ENCODE measurements at places on chromosomes 12 and 14.

DNA sequence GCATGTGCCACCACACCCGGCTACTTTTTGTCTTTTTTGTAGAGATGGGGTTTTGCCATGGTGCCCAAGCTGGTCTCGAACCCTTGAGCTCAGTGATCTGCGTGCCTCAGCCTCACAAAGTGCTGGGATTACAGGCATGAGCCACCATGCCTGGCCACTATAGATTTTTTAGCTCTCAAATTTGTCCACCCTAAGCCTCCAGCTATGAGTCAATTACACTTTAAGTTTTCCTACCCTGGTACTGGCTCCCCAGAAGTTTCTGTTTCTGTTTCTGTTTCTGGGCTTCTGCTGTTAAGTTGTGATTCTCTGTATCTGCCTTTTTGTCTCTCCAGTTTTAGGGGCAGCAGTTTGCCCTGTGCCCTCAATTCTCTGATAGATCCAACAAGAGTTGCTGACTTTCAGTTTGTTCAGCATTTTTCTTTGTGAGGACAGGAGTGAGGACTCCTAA lies 4.4 kb upstream of the TINF2 start:
- no peak for DNase-seq

DNA sequence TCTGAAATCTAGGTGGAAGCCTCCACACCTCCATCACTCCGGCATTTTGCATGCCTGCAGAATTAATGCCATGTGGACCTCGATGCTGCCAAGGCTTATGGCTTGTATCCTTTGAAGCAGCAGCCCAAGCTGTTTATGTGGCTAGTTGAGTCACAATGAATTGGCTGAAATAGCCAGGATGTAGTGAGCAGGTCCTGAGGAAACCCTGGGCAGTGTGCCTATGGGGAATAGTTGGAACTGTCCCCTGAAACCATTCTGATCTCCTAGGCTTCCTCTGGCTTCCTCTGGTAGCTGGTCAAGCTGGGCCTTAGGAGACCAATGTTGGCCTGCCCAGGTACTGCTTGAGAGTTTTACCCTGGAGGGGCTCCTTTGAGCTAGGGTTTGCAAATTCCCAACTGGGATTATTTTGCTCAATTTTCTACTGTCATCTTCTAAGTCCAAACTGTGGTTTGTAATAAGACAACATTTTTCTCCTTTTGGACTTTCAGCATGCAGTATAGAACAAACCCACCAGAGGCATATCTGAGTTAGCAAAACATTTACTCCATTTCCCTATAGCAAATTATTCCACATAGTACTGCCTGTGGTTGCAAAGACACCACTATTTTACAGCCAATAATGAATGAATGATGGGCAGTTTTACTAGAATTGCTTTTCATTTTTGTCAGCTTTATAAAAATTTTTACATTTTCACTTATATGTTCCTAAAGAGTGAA lies 85.1 kb upstream of the AMIGO2 start:
- no peak for DNase-seq

DNA sequence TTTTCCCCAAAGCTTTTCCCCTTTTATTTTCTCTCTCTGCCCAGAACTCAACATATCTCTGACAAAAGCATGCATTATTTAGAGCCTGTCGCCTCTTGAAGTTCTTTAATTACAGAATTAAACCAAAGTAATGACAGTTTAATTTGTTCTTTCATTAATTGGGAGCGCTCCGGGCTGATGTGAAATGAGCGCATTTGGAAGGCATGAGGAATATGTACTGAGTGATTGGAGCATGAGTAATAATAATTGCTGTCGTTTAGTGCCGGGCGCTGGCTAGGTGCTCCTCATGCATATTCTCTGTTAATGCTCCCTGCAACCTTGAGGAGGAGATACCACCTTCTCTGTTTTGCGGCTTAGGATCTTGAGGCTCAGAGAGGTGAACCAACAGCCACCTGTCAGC lies 120.5 kb downstream of the SLC25A47 start:
- no peak for DNase-seq

DNA sequence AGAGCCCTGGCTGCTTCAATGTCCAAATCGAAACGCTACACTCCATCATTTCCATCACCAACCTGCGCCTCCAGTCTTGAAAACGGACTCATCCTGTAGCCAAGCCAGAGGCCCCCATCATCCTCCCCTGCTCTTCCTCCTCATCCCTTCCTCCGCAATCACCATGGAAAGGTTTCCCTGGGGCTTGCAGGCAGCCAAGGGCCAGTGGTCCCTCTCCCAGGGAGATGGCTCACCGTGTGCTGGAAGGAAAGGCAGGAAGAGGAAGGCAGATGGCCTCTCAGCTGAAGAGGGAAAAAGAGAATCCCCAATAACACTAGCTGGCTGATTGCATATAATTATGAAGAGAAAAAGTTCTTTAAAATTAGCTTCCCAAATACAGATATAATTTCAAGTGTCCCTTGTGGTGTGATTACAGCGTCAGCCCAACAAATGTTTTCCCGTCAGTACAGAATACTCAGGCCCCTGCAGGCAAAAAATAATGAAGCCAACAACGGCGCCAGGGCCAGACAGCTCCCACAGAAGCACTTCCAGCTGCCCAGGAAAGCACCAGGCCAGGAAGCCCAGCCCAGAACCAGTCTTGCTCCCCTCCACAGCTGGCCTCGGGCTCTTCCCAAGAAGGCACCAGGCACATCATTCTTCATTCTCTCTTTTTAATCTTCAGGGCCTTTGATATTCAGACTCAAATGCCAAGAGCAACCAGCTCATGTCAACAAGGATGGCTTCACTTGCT lies 24.7 kb downstream of the ITPK1 start:
- no peak for DNase-seq

- DNase-seq, result no peak
These were observed 242.0 kb upstream of the DAAM1 start for GRCh38 chr14:58946431-58946830.

DNA sequence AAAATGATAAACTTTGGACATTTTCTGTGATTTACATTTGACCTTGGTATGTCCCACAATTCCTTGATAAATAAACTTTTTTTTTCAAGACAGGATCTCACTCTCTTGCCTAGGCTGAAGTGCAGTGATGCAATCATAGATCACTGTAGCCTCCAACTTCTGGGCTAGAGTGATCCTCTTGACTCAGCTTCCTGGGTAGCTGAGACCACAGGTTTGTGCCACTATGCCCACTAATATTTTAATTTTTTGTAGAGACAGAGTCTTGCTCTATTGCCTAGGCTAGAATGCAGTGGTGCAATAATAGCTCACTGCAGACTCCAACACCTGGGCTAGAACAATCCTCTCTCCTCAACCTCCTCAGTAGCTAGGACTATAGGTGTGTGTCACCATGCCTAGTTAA lies 79.1 kb upstream of the PTGDR start:
- DNase-seq, result no peak

DNA sequence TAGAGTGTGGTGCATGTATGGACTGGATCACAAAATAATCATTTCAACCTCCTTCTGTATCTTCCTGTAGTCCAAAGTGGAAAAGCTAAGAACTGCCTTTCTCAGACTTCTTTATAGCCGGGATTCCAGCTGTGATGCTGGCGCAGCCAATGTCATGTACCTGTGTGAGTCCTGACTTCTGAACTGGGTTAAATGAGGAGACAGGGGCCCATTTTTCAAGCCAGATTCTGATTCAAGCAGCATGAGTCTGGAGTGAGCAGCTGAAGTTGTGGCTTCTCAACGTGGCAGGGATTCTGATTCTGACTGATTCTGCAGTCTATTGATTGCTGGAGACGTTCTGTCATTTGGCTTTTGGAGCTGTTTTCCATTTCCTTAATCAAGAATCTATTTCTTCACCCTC lies 111.2 kb downstream of the ST8SIA1 start:
- no peak for DNase-seq

- no peak for DNase-seq
These were observed 191.8 kb downstream of the SLC16A7 start for GRCh38 chr12:59787610-59788009.

GRCh38 chr12:106955377-106956047 lies at the start of gene TMEM263:
Gene TMEM263, plus strand, starts transcription at chr12:106955907. Its CDS starts 11,210 bp downstream, at chr12:106967117.
- DNase-seq, result peak; percentile 87

GRCh38 chr12:83077041-83077440 lies 390.3 kb downstream of the TMTC2 start:
- DNase-seq, result no peak

DNA sequence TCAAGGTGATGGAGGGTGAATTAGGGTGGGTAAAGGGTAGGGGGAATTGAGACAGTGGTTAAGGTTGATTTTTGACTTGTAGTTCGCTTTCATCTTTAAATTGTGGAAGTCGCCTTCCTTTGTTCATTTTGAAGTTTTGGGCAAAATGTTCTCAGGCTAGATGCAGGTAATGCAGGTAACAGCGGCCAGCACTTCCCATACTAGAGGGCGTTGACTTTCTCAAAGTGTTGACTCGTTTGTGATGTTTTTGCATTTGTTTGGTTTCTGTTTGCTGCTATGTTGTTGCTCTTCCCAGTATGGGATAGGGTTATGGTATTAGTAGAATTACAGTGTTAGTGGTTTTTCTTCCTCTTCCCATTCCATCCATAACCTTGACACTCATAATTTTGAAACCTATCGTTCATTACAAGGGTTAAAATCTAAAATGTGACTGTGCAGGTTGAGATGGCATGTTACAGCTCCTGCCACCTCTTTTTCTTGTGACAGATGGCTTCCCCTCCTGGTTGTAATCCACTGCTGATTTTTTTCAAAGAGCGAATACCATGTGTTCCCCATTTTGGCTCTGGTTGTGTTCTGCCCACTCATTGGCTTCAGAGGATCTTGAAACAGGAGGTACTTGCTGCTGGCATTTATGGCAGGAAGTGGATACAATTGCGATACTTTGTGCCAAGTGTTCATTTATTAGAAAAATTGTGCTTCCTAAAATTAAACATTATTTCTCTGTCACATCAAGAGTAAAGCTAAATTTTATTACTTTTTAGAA lies 57.1 kb downstream of the ERC1 start:
- DNase-seq, result no peak

- no peak for DNase-seq
These were observed 18.2 kb upstream of the SUSD6 start for GRCh38 chr14:69593018-69593677.

DNA sequence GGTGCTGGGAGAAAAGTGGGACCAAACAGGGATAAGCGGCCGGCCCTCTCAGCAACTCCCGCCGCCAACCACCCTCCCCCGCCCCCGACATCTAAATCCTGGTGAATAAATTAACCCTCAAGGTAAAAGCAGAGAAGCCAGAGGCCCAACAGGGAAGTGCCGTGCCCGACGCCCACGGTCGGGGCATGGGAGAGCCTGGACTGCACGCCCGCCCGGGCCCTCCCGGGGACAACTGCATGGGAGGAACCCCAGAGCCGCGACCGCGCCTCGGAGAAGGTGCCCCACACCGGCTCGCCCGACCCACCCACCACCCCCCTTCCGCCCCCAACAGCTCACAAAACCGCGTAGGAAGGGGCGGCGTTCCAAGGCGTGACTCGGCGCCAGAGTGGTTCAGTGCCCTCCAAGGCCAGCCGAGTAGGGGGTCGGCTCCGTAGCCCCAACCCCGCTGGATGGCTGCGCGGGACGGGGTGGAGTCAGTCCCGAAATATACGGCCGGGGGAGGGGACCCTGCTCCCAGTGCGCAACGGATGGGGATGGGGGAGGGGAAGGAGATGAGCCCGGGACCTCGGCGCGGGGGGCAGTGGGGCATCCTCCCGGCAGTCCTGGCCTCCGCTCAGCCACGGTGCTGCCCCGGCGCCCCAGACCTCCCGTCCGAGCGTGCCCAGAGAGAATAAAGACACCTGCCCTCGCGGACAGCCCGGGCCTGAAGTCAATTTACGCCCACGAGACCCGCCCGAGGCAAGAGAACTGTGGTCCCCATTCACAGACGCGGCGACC lies 732 bp downstream of the SLC25A29 start:
- no peak for DNase-seq

GRCh38 chr12:94676031-94676641 lies 25.8 kb upstream of the TMCC3 start:
- no peak for DNase-seq

DNA sequence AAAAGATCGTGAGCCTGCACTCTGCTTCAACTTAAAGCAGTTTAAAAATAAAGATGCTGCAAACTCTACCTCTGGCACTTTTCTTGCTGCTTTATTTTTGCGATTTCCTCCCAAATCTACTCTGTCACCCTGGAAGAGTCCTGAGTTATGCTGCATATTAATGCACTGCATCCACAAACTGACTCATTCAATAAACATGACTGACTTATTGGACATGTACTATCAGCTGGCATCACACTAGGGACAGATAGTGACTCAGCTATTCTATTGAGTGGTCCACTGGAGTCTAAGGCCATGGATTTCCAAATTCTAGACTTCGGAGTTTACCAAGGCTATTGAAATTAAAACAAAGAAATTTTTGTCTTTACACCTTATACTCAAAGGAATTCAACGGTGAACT lies 90.7 kb upstream of the PTPRR start:
- DNase-seq, result no peak

GRCh38 chr14:65349100-65349499 lies 63.4 kb upstream of the FUT8 start:
- no peak for DNase-seq

DNA sequence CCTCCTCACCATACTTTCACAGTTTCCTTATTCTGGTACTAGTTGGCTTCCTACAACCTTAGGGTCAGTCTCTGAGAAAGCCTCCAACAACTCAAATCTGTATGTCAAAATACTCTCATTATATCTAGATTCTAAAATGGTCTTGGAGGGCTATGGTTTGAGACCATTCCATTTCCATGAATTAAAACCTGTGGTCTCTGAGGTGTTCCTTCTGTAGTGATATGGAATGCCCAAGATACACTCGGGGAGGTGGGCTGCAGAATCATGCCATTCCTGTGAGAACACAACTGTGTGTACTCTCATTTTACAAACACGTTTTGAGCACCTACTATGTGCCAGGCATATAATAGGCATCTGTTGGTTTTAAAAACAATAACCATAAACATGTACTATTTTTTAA lies 74.0 kb downstream of the FERMT2 start:
- DNase-seq, result no peak

GRCh38 chr12:14771651-14772137 lies 31.6 kb downstream of the WBP11 start:
- no peak for DNase-seq

- DNase-seq, result no peak
These were observed 47.6 kb upstream of the HIF1A start for GRCh38 chr14:61647704-61648103.

- DNase-seq, result no peak
These were observed 8.5 kb downstream of the IFI27 start for GRCh38 chr14:94119071-94119470.

DNA sequence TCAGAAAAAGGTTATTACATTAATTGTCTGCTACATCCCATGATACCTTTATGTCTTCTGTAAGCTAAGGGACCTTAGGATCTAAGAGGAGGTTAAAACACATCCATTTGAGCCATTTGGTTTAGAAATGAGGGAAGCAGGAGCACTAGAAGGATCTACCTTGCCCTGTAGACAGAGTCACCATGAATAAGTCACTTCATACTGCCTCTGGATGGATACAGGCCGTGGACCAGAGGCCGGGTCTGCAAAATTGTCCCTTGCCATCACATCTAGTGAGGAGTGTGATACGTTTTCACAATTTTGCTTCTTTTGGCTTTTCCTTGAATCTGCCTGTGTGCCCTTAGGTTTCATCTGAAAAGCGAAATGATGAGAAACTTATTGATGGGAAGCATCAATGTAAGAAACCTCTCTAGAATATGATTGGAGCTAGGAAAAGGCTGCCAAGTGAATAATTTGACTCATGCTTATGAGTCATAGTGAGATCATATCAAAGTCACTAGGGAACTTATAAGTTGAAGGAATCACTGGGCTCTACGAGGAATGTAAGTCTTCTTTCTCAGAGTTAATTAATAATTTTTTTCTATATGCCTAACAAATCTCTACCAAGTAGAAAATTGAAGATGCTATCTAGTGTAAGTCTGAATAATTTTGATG lies 10.8 kb downstream of the GLRX5 start:
- no peak for DNase-seq
